ENCODE measurements at places on chromosomes 1 and 21. TPM values are rescaled to one million over a fixed set of nuclear protein-coding genes. Genes with fewer than 3 reads are reported as not detected.

GRCh38 chr21:46636550-46637285, 1.2 kb downstream of the PRMT2 start:
- DNase-seq, result no peak

CPLANE2 gene
- 7.1 TPM for total RNA-seq

- no peak for DNase-seq
Observed at GRCh38 chr21:38404177-38404576, 94.1 kb downstream of the ERG start.

GRCh38 chr1:91806769-91807700, 78.9 kb downstream of the TGFBR3 start:
- no peak for DNase-seq

- DNase-seq, result no peak
Observed at GRCh38 chr1:162094723-162095122, 25.2 kb downstream of the NOS1AP start.

DNA sequence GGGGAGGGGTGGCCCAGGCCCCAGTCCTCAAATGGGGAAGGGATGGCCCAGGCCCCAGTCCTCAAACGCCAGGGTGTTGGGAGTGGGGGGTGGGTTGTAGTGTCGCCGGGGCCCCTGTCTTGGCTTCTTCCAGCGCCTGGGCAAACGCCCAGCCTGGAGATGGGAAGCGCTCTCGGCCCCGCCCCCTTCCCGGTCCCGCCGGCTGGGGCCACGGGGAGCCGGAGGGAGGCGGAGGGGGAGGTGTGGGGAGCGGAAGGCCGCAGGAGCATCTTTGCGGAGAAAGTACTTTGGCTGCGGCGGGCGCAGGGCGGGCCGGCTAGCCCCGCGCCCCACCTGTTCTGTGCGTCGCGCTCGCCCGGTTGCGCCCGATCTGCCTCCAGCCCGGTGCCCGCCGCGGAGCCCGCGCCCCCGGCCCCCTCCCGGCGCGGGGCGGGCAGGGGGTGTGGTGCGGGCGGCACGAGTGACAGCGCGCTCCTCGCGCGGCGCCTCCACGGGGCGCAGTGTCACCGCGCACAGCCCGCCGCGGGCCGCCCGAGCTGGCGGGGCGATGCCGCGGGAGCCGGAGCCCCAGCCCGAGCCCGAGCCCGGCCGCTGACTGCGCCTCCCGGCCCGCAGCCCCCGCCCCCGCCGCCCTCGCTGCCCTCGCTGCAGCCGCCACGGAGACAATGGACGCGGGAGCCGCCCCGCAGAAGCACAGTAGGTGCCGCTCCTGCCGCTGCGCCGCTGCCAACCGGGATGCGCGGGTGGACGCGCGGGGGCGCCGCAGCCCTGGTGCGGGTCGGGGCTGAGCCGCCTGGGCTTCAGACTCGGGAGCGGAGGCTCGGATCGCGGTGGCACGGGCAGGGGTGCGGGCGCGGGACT, 31.1 kb upstream of the PEX10 start:
- no peak for DNase-seq

DNA sequence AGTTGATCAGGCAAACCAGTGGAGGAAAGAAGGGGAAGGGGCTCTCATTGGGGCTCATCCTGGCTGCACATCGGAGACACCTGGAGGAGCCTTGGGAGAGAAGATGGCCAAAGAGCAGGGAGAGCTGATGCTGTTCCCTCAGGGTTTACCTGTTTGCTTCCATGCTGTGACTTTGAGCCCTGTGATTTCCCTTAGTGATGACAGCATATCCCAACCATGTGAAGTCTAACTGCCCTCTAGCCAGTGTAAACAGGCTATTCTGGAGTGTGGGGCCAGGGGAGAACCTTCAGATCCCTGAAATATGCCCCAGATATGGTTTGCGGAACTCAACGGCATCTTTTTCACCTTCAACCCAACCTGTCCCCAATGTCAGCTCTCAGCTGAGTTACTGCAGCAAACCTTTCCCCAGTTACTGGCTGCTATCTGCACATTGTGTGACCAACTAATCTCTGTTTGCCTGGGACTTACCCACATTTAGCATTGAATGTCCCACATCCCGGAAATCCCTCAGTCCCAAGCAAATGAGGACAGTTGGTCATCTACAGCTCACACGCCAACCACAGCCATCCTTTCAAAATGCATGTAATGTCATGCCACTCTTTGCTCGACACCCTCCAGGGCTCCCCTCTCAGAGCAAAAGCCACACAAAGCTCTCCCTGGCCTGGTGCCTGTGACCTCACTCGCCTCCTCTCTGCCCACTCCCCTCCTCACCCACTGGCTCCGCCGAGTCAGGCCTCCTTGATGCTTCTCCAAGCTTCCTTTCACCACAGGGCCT, 242.3 kb downstream of the KCNJ6 start:
- no peak for DNase-seq

DNA sequence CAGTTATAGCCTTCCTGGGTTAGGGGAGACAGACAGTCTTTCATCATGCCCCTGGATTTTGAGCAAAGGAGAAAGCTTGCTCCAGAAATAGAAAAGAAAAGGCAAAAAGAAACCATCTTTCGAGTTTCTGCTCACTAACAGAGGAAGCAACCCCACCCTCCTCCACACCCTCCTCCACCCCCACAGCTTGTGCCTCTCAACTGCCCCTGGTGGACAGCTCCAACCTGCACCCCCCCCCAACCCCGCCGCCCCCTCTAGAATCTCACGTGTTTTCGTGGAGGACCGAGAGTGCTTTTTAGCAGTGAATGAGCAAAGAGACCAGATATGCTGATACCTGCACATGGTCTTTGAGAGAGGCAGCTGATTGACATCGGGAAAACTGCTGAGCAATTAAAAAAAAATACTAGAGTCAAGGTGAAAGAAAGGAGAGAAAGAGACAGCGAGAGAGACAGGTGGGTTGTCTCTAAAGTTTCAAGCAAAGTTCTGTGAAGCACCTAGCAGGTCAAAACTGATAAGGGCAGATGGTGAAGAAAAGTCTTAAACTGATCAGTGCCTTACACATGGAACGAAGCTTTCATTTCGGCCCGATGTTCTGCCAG, 358.3 kb downstream of the KIF26B start:
- DNase-seq, result no peak

DNA sequence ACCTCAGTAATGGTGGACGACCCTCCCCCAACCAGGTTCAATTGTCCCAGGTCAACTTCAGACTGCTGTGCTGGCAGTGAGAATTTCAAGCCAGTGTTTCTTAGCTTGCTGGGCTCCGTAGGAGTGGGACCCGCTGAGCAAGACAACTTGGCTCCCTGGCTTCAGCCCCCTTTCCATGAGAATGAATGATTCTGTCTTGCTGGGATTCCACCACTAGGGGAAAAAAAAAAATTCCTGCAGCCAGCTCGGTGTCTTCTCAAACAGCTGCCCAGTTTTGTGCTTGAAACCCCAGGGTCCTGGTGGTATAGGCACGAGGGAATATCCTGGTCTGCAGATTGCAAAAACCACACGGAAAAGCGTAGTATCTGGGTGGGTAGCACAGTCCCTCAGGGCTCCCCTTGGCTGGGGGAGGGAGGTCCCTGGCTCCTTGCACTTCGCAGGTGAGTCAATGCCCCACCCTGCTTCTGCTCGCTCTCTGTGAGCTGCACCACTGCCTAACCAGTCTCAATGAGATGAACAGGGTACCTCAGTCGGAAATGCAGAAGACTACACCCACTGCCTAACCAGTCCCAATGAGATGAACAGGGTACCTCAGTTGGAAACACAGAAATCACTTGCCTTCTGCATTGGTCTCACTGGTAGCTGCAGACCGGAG, 41.5 kb downstream of the GBP6 start:
- no peak for DNase-seq

DNA sequence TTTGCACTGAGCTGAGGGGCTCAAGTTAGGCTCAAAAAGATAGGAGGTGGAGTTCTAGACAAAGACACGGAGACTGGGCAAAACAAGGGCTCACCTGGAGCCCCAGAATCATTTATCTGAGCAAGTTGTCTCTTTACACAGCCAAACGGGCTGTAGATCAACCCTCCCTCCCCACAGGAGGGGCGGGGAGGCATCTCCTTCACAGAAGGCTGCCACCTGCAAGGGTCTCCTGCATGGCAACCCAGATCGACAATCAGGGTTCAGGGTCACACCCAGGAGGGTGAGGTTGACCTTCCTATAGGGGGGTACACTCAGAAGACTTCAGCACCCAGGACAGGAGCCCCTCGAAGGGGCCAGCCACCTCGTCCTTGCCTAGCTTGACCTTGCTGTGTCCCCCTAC, 84.0 kb downstream of the CD247 start:
- no peak for DNase-seq

Data from activated T-cell treated with anti-CD3 and anti-CD28 coated beads, Interleukin-2, amount 50 U/mL, for 4 hours (primary cell).